Posterior cingulate gyrus (tissue), 11 donors: ENCODE measurements at places on chromosomes 1 and 21.

DNA sequence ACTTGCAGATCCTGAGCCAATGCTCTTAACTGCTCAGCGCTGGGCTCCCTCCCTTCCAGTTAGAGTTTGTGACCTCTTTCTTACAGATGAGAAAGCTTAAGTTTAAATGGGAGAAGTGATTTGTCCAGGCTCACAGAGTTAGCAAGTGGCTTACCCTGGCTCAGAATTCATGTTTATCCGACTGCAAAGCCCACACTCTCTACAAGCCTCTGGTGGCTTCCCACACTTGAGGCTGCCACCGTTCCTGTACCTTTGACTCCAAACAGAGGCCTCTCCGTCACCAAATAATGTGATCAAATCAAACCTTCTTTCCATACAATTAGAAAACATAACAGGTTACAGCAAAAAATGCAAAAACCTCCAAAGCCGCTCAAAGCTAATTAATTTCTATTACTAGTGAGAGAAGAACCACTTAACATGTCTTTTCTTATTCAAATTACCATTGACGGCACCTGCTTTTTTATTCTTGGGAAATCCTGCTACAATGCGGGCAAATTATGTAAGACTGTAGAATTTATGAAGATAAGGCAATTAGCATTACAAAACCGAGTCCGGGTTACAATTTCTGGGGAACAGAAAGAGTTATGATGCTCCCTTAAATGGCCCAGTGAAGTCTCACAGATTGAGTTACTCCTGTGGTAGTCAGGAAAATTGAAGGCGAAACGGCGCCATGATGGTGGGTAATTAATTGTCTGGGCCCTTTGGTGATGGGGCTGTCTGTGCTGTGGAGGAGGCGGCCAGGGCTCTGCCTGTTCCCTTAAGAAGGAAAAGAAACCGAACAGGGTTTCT lies 324.3 kb upstream of the POU3F1 start:
- no peak for DNase-seq

GRCh38 chr1:226838456-226838855 lies 32.0 kb upstream of the PSEN2 start:
- DNase-seq, result no peak

DNA sequence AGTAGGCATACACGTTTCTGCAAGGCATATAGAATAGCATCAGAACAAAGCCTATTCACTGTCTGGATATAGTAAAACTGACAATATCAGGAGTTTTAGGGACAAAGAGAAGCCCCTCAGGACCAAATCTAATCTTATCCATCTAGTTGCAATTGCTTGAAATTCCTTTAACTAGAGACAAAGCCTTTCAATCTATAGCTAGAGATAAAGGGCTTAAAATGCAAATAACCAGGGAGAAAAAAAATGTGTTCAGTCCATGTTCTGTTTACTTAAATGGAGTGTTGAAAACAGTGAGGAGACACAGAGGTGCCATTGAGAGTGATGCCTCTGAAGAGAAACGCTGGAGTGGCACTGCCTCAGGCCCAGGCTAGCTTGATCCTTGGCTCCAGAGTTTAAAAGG lies 286.1 kb downstream of the DPYD start:
- DNase-seq, result no peak

DNA sequence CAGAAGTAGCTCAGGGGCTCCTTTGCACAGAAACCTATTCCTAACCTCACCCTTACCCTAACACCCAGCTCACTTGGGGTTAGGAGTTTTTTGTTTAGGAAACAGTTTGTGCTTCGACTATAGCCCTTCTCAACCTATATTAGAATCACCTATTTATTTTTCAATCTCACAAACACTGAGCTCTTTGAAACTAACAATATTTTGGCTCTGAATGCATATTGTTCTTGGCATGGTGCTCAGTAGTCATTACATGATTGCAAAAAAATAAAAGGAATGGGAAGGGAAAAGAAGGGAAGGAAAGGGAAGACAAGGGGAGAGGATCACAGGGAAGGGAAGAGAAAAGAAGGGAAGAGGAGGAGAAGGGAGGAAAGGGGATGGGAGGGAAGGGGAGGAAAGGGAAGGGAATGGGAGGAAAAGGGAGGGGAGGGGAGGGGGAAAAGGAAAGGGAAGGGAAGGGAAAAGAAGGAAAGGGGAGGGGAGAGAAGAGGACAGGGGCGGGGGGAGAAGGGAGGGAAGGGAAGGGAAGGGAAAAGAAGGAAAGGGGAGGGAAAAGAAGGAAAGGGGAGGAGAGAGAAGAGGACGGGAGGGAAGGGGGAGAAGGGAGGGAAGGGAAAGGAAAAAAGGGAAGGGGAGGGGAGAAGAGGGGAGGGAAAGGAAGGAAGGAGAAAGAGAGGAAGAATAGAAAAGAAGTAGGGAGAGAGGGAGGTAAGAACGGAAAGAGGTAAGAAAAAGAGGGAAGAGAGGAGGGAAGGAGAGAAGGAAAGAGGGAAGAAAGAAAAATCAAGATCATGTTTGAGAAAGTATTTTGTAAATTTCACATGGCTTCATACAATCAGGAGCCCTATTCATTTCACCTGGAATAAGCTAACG lies 484.1 kb upstream of the NFIA start:
- DNase-seq, result no peak

- no peak for DNase-seq
These were observed 834.0 kb downstream of the USP25 start for GRCh38 chr21:16563795-16564194.

DNA sequence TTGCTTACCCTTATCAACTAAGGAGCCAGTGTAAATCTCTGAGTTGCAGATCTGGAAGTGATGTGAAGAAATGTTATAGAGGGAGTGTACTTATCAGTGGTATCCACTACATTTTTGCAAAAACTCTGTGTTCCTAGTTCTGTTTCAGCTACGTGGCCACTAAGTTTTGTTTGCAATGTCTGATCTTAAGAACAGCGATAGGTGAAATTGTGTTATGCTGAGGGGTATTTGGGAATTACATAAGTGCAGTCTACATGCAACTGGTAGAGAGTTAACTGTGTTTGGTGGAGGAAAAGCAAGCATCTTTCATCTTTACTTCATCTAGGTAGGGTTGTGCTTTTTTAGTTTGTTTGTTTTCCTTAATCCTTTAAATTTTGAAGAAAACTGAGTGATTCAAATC lies 198.8 kb upstream of the SGIP1 start:
- DNase-seq, result no peak

- DNase-seq, result no peak
These were observed 69.5 kb upstream of the HUNK start for GRCh38 chr21:31803039-31804007.

- DNase-seq, result no peak
These were observed 213.9 kb downstream of the SEC16B start for GRCh38 chr1:177755851-177756560.
